CD4-positive, alpha-beta T cell treated with Interleukin-1 beta for 1 hour (primary cell): ENCODE measurements at places on chromosomes 1 and 21.

DNA sequence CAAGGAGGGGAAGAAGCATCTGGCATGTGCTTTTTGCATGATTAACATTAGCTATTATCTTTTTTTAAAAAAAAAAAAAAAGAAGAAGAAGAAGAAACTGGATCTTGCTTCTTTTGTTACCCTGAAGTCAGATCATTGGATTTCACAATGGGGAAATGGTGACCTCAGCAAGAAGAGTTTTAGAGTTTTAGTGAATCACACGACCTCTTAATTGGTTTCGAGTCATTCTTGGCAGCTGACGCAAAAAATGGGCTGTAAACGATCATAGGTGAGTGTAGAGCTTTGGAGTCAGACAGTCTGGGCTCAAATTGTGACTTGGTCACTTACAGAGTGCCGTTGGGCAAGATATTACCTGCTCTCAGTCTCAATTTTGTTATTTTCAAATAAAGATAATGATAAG, 33.3 kb upstream of the PGBD5 start:
- DNase-seq: no peak

DNA sequence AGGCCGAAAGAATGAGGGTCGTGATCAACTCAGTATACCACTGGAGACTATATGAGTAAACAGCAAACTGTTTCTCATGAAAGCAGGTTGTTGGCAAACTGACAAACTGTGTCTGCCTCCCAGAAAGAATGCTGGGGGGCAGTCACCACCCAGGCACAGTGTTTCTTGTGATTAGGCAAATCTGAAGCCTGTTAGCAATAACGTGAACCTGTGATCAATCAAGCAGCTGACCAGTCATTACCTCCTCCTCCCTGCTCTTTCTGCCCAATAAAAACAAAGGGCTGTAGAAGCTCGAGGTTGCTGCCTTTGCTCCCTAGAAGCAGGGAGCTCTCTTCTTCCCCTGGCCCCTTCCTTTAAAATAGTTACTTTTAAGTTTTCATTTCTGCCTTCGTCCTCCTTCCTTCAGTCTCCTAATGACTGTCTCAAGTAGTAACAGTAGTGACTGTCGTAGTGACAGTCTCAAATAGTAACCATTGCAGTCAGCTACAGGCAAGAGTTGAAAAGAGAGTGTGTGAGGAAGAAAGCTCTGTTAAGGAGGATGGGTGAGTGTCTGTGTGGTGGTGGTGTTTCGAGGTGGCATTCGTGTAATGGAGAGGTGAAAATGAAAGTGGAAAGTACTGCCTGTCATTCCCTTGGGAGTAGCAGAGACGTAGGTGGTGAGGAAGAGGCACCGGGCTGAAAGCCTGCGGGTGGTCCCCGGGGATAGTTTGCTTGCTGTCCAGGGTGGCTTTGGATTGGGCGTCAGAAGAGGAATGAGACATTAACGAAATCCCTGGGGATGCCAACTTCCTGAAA, 14.5 kb downstream of the HHAT start:
- DNase-seq: no peak

DNA sequence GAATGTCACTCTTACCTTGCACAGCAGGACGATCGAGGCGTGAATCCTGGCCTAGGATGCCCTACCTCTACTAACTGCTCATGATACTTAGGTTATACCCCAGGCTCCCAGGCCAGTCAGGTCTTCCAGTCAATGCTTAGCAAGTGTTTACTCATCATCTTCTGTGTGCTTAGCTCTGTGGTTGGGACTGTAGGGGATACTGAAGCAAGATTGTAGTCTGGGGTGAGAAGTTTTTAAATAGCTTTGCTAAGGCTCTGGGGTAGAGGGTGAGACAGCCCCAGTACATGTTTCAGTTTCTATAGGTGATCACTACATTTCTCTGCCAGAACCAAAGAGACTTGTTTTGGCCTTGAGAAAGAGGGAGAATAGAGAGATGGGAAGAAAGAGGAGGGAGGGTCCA, 250.8 kb upstream of the KIAA0040 start:
- no peak for DNase-seq

DNA sequence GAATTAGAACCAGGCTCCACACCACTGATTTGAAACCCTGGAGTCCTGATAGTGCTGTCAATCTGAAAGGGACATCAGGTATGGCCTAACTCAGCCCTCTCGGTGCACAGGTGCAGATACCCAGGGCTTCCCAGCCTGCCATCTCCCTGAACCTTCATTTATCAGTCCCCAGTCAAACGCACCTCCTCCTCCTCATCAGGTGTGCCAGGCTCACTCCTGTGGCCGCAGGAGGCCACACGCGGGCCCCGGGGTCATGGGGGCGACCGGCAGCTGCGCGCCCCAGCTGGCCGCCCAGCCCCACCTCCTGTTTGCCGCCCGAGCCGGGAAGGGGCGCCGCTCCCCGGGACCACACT, 572 bp downstream of the FUCA1 start:
- DNase-seq: no peak

DNA sequence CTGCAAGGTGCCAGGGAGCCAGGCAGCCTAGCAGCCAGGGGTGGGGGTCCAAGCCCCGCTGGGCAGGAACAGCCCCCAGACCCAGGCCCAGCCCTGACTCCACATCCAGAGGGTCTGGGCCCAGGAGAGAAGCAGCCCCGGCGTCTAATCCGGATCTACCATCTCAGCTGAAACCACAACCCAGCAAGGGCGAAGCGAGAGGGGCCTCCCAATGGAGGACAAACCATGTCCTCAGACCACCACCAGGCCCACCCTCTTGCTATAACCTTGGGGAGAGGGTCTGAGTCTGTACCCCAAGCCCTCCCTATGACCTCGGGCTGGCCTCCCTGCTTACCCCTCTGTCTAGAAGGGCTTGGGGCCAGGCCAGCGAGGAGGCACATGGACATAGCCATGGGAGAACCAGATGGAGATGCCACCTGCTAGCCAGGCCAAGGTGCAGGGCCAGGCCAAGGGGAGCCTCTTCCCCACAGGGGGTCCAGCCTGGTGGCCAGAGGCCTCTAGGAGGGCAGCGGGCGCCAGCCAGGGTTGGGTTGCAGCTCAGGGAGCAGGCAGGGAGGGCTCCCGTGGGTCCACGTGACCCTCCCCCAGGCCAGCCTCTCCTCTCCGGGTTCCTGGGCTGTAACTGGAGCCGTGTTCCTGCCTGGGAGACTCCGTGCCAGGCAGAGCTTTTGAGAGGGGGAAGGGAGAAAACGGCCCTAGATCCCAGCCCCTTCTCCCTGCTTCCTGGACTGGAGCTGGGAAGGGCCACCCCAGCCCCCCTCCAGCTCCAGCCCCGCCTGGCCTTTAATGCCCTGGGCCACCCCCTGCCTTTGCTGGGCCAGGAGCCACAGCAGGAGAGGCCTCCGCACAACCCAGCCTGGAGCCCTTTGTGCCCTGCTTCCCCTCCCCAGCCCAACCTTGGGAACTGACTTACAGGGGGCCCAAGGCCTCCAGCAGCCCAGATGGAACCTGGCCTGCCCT, 2.5 kb downstream of the WNT9A start:
- DNase-seq: no peak

GRCh38 chr1:196409586-196409985, 198.7 kb downstream of the KCNT2 start:
- no peak for DNase-seq

DNA sequence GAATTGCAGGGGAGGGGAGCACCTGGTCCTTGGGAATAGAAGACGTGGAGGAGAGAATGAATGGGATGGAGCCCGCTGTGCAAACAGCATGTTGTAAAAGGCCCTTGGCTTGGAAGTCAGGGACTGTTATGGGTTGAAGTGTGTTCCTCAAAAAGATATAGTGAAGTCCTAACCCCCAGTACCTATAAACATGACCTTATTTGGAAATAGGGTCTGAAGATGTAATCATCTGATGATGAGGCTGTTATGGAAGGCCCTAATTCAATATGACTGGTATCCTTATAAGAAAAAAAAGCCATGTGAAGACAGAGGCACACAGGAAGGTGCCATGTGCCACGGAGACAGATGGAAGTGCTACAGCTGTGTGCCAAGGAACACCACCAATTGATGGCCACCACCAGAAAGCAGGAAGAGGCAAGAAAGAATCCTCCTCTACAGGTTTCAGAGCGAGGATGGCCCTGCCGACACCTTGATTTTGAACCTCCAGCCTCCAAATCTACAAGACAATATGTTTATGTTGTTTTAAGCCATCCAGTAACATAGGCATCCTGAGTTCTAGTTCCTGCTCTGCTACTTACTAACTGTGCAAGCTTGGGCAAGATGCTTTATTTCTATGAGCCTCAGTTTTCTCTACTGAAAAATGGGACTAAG, 51.2 kb downstream of the LRRN2 start:
- DNase-seq: no peak

DNA sequence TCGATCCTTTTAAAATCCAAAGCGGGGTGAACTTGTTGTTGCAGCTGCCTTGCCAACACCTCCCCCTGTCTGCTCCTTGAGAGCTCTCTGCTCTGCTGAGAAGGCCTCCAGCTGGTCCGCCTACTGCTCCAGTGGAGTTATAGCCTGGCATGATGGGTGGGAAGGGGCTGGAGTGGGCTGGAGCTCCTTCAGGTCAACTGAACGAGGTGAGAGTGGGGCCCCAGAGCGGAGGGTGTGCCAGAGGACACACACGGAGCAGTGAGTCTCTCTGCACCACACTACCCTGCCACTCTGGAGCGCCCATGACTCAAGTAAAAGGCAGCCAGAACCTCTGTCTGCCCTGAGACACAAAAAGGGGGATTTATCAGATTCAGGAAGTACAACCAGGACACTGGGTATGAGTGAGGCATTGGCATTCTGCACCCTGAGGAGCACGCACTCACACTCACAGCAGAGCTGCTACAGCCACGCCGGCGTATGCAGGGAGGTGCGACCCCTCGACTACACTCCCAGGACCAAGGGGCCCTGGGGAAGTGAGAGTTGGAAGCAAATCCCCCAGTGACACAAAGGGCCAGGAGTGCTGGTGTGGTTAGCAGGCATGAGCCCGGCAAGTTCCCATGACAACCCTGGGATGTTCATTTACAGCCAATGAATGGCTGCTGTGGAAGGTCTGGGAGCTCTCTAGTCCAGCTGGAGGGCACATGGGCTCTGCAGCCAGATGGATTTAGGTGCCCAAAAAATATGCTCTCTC, 28.0 kb upstream of the EVA1B start:
- DNase-seq: no peak

- DNase-seq: no peak
Observed at GRCh38 chr1:157139052-157139715, 989 bp upstream of the ETV3 start.

GRCh38 chr1:159798893-159799292, 3.3 kb upstream of the FCRL6 start:
- DNase-seq: peak; percentile 62

DNA sequence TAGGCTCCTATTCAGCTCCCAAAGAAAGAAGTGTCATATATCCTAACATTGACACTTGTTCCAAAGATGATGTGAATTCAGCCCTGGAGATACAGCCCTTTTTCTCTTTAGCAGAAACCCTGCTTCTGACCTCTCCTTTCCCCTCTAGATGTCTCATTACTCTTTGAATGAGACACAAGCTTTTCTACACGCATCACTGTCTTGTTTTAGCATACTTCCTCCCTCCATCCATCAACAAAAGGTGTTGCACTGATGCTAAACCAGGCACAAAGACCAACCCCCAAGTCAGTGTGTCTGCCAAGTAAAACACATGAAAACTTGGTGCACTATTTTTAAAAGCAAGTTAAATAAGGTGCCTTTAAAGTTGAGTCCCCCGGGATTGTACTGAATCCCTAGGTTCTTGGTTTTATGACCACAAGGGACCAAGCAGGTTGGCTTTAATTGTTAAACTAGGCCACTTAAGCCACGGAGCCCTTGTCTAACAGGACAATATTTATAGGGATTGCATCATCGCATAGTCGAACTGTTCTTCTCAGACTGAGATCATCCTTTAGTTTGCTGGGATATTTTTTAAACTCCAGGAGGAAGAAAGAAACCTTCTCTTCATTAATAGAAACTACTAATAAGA, 101.0 kb upstream of the GUCA2B start:
- no peak for DNase-seq
